Activated T-helper 1 cell treated with anti-CD3 and anti-CD28 coated beads, Interleukin-12 subunit alpha, Interleukin-12 subunit beta, Interleukin-2, Interleukin-4 antibody, amounts not matched to agents 30 ng/mL and 10 ng/mL and 1 ng/mL, durations not matched to agents 14 hours and 24 hours and 36 hours (primary cell): ENCODE measurements at places on chromosomes 7 and 10. TPM values are rescaled to one million over a fixed set of nuclear protein-coding genes. Genes with fewer than 3 reads are reported as not detected.

The SAMD9L gene
- 17.2 and 22.4 TPM in 2 replicates for total RNA-seq

The SPDYE3 gene
- not detected in 2 replicates for total RNA-seq

The CLRN3 gene
- not detected in 2 replicates for total RNA-seq

The CLCN1 gene
- not detected in 2 replicates for total RNA-seq

The FGFBP3 gene
- total RNA-seq = 2.5 TPM in 2 replicates

DNA sequence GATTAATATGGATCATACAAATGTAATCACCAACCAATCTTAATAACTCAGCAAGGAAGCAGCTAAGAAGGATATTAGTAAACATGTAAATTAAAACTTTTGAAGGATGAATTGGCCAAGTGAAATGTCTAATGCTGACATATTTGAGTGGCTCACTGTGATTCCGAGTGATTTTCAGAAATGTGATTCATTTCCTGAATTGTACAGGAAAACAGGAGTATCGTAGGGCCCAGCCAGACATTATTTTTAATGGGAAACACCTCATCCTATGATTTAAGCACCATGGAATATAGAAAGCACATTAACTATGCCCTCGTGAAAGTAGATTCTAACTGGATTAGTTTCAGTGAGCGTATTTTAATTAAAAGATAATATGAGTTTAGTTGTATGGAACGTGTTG lies 82.3 kb downstream of the LHFPL3 start:
- DNase-seq = no peak

DNA sequence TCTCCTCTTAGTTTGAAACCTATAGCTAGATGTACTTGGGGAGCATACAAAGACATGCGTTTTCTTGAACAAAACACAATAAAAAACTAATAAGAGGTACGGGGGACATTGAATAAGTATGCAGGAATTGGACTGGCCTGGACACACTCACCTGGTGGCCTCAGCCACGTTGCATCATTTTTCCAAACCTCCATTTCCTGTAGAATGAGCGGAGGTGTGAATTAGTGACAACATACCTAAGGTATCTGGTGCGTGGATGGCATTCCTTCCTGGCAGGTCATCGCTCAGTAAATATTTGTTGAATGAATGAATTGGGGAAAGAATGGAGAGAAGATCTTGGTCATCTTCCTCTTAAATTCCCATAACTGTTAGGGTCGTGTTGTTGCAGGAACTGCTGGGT lies 103.2 kb upstream of the CTBP2 start:
- DNase-seq = no peak

- no peak for DNase-seq
These were observed 167.0 kb downstream of the MDFIC start for GRCh38 chr7:115088893-115089292.
